Putamen (tissue), 1 donor: ENCODE measurements at places on chromosomes 11 and 22.

DNA sequence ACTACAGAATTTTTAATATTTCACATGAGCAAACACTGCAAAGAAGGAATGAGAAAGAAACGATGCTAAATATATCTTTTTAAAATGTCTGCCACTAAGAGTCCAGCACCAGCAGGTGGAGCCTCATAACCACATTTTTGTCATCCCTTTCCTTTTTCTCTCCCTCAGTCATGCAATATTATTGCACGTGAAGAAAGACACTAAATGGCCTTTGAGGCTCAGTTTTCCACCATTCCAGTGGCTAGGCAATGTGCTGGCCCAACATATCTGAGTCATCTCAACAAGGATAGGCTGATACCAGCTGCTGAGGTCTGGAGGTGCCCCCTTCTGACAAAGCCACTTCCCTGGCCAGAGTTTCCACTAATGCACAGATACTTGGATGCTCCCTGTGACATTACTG is 1.8 kb downstream of the ALKBH8 start:
- no peak for DNase-seq

DNA sequence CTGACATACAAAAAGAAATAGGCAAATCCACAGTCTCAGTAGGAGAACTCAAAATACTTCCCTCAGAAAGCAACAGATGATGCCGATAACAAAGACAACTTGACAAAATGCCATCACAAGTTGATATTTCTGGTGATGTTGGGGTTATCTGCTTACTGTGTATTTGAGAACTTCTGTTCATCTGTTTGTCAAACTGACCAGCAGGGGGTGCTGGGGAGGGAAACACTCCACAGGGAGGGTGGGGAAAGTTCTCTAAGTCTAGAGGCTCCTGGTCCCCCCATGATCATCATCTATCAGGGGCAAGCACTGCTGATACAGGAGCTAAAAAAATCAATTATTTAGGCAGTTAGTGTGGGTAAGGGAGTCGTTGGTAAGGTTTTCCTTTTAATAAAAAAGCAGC is 19.2 kb downstream of the GLYATL1 start:
- DNase-seq, result no peak

GRCh38 chr11:131598305-131598704 is 227.9 kb downstream of the NTM start:
- no peak for DNase-seq

DNA sequence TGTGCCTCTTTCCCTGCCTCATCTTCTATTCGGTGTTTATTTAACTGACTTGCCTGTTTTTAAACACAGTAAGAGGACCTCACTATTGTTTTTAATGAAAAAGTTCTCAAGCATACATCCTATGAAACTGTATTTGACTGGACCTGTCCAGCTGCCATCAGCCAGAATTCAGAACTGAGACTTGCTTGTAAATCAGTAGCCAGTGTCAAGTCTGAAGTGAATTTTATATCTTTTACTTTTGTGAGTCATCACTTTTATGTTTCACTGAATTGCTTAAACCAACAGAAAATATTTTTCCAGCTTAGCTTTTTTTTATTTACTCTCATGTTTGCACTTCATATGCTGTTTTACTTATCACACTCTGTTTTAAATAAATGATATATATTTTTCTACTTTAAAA is 88.3 kb downstream of the LUZP2 start:
- DNase-seq, result no peak

- no peak for DNase-seq
Observed at GRCh38 chr11:95228081-95228749, 2.8 kb downstream of the SESN3 start.

- DNase-seq, result no peak
Observed at GRCh38 chr11:79209540-79210266, 231.1 kb downstream of the TENM4 start.

GRCh38 chr11:65553301-65554001 is 4.7 kb downstream of the LTBP3 start:
- no peak for DNase-seq

DNA sequence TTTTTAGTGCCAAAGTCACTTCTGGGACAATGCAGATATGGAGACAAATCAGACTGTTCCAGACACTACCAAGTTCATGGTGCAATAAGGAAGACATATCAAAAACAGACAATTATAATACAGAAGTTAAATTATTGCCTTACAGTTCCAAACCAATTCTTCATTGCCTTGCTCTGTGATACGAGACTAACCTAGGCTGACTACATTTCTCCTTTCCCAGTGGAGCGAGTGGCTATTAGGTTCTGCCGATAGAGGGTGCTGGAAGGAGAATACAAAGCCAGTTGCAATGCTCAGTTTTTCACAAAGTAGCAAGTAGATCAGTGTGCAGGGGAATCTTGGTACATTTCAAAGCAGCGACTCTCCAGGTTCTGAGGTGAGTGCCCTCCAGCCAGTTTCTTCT is 67.8 kb downstream of the FAM168A start:
- DNase-seq, result no peak

GRCh38 chr22:40766956-40767355 is 52.2 kb downstream of the SLC25A17 start:
- DNase-seq, result no peak

- no peak for DNase-seq
Observed at GRCh38 chr11:65834202-65834601, 439 bp downstream of the SNX32 start.

DNA sequence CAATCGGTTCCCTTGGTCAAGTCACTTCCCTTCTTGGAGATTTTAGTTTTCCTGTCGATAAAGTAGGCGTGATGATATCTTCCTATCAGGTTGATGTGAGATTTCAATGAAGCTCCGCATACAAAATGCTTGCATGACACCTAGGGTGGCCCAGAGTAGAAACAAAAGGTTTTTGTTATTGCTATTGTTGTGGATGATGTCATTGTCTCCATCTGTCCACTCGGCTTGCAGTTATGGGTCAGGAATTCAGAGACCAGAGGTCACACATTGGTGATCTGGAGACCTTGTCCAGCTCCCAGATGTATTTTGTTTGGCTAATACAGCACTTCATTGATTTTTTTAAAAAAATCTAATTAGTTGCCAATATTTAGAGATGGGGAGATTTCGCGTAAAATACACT is 382.1 kb downstream of the MN1 start:
- DNase-seq, result peak; percentile 25

DNA sequence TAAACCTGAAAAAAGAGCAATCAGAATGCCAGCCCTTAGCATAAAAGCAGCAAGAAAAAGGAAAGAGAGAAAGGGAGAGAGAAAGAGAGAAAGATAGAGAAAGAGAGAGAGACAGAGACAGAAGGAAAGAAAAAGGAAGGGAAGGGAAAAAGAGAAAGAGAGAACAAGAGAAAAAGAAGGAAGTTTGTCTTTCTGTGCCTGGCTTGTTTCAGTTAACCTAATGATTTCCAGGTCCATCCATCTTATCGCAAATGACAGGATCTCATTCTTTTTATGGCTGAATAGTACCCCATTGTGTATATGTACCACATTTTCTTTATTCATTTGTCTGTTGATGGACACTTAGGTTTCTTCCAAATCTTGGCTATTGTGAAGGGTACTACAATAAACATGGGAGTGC is 230.8 kb downstream of the GUCY1A2 start:
- DNase-seq, result no peak

DNA sequence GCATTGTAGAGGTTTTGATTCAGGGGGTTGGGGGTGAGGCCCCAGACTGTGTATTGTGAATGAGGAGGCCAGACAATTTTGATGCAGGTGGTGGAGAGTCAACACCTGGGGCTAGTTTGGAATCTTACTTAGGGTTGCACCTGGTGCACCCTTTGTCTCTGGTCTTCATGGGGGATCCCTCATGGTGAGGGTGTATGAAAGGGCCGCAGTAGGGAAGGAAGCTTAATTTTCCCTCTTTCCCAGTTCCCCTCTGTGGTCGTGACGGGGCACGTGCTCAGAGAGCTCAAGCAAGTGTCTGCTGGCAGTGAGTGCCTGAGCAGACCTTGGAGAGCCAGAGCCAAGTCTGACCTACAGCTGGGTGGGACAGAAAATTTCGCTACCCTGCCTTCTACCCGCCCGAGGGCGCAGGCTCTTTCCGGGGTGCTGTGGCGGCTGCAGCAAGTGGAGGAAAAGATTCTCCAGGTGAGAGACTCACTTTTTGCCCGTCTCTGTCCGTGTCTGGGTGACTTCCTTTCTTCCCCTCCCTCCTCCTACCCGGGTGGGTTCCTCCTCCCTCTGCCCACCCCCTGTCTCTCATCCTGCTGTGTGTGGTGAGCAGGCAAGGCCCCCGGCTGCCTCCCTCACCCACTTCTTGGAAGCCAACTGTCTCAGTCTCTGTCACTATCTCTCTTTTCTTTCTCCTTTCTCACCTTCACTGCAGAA is 131.7 kb downstream of the MICAL2 start:
- DNase-seq, result no peak

- no peak for DNase-seq
Observed at GRCh38 chr22:25497181-25497641, 67.3 kb upstream of the GRK3 start.

GRCh38 chr11:14916403-14916802 is 24.4 kb upstream of the CYP2R1 start:
- DNase-seq, result no peak

GRCh38 chr11:46200537-46201281 is 76.8 kb upstream of the CREB3L1 start:
- DNase-seq, result no peak

- no peak for DNase-seq
Observed at GRCh38 chr11:12846786-12847615, 162.1 kb upstream of the RASSF10 start.

DNA sequence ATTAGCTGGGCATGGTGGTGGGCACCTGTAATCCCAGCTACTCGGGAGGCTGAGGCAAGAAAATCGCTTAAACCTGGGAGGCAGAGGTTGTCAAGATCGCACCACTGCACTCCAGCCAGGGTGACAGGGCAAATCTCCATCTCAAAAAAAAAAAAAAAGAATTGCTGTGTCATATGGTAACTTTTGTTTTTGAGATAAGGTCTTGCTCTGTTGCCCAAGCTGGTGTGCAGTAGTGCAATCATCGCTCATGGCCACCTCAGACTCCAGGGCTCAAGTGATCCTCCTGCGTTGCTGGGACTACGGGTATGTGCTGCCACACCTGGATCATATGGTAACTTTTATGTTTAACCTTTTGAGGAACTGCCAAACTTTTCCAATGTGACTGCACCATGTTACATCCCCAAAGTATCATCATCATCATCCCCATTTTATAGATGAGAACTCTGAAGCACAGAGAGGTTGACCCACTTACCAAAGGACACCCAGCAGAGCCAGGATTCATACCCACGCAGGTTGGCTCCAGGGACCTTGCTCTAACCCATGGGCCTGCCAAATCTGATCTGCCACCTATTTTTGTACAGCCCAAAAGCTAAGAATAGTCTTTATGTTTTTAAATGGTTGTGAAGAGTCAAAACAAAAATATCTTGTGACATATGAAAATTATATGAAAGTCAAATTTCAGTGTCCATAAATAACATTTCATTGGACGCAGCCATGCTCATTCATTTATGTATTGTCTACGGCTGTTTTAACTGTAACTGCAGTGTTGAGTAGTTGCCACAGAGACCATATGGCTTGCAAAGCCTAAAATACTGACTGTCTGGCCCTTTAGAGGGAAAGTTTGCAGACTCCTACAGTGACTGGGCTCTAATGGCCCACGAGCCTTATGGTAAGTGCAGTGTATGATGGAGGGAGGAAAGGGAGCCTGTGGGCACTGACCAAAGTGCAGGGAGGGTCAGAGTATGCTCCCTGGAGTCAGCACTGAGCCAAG is 45.3 kb downstream of the GDPD5 start:
- no peak for DNase-seq

DNA sequence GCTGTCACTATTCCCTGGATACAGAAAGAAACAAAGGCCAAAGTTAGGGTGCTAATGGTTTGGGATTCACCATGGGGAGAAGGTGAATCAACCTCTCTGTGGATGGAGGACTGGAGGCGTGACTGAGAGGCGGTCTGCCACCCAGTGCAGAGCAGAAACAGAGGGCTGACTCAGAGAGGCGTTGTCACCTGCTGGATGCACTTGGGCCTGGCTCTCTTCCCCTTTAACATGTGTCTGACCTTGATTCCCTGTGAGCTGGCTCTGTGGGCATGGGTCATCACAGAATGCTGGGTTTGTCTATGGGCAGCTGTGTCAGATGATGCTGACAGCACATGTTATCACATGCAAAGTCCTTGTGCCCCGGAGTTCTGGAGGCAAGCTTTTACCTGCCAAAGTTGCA is 75.9 kb downstream of the LDLRAD3 start:
- no peak for DNase-seq

- no peak for DNase-seq
Observed at GRCh38 chr11:126025822-126026221, 36.8 kb downstream of the CDON start.

GRCh38 chr22:28051787-28052356 is 132.8 kb upstream of the PITPNB start:
- peak; percentile 53 for DNase-seq

DNA sequence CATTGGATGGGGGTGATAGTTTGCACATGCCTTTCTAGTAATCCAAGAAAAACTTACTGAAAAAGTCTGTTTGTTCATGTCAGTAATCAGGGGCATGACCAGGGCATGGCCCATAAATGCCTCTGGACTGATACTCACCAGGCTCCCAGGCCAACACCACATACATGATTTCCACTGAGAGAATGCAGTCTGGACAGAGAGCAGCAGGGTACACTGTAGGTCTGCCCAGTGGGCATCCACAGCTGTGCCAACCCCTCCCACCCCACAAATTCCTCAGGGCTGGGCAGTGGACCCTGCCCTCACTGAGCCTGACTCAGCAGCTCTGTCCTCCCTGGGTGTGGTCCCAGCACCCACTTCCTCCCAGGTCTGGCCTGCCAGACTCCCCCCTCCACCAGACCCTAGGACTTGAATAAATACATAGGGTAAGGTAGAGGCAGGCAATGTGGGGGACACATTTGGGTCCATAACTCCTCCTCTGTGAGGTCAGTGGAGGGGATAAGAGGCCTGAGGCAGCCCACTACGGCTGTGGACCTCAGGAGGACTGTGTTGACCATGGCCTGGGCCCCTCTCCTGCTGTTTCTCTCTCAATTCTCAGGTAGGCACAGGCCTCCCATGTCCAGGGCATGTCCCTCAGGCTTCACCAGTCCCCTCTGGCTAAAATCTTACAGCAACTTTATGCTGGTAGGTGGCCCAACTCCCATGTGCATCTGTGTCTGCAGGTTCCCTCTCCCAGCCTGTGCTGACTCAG is 92.2 kb upstream of the TOP3B start:
- DNase-seq, result no peak

DNA sequence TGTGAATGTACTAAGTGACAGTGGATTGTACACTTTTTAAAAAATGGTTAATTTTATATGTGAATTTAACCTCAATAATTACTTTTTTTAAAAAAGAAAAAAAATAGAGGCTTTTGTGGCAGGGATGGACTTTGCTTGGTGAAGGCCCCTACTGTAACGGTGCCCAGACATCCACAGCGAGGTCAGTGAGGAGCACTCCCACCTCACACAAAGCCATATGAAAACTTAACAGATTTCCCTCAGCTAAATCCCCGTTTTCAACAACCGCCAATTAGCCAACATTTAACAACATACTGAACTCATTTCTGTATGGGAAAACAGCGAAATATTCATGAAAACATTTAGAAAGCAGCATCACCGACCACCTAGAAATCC is 642 bp upstream of the C11orf58 start:
- no peak for DNase-seq

- DNase-seq, result no peak
Observed at GRCh38 chr11:68956142-68956541, 24.6 kb downstream of the MRGPRD start.
